ENCODE measurements at places on chromosomes 7 and 10.

DNA sequence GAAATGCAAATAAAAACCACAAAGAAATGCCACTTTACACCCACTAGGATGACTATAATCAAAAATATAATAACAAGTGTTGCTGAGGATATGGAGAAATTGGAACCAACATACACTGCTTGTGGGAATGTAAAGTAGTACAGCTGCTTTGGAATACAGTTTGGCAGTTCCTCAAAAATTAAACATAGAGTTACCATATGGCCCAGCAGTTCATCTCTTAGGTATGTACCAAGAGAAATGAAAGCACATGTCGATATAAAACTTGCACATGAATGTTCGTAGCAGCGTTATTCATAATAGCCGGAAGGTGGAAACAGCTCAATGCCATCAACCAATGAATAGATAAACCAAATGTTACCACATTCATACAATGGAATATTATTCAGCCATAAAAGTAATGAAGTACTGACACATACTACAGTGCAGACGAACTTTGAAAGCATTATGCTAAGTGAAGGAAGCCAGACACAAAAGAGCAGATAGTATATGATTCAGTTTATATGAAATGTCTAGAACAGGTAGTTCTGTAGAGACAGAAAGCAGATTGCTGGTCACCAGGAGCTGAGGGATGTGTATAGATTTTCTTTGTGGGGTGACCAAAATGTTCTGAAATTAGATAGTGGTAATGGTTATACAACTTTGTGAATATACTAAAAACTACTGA is 12.4 kb downstream of the BCAP29 start:
- no peak for DNase-seq

GRCh38 chr7:135772639-135773222 is 24.1 kb upstream of the FAM180A start:
- DNase-seq, result no peak

DNA sequence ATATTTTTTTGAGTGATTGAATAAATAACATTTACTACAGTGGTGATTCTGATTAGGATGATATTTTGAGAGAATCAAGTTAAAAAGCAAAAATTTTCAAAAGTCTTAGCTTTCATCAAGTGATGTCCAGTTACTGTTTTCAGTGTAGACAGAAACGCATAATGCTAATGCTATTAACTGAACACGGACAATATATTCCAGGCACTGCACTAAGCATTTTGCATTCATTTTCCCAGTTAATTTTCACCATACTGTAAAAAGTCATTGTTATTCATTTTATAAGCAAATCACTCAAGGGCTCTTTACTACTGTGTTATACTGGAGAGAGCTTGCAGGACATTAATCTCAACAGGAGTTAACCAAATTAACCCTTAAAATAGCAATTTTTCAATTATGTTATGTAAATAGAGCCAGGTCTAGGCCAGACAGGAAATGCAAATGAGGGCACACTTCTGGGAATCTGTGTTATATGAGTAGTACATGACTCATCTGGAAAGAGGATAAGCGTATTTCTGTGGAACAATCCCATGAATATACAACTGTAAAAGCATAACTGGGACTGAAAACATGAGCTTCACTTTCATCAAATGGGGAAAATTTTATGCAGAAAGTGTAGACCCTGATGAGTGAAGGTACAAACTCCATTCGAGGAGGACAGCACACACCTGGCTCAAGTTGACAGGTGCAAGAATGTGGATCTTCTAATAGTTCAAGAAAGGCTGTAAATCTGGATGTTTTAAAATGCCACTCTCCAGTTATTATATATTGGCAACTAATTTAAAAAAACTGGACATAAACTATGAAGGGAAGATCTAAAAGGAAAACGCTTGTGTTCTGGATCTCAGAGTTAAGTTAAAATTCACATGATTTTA is 75.4 kb downstream of the ANK3 start:
- DNase-seq, result no peak

DNA sequence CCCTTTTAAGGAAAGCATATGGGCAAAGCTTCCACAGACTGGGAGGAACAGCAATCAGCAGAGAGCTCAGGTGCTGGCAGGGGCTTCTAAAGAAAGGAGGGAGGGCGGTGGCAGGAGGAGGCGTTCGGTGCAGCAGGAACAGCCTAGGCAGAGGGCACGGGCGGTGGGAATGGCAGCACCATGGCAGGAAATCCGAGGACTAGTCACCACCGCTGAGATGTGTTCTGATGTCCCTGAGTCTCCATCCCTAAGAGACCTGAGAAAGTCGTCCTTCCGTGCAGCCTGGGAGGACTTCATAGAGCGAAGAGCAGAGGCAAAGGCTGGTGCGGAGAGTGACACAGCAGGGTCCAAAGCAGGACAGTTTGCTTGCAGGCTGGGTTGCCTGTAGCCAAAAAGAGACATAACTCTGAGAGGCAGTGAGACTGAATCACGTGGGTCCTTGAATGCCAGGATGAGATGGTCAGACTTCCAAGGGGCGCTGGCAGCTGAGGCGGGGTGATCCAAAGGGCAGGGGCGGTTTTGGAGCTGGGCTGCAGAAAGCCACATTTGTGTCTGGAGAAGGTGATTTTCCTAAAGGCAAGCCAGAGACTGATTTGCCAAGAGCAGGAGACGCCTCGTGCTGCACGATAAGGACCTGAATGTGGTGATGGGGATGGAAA is 35.8 kb upstream of the GRID1 start:
- no peak for DNase-seq

DNA sequence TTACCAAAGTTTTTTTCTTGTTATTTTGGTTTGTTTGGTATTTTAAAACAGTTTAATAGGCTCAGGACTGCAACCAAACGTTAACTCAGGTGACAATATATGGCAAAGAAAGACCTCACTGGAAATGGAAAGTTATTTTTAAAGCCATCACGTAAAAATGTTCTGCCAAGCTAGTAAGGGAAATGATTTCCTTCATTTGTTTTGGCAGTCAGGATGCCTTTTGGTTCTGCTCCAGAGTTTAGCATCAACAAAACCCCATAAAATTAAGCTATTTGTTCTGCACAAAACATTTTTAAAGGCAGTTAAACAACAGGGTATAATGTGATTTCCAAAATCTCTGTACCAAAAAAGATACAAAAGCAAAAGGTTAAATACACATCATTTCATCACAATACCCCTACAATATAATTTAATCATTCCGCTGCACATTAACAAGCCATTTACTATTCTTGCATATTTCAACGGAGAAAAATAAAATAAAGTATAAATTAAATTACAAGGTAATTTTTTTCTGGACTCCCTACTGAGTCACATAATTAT is 172.4 kb downstream of the SEMA3E start:
- DNase-seq, result no peak

DNA sequence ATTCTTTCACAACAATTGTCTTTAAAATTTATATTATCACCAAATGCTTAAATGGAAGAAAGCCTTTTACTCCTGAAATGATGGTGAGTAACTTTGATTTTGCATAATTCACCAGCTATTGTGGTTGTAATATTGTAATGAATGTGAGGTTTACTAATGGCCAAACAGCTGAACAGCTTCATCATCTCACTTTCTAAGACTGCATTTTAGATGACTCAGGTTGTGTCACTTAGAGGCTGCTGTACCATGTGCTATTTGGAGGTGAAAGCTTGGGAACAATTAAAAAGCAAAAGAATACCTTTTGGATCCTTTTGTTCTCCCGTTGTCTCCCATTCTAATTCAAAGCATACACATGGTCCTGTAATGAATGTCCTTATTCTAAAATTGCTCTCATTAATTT is 604.0 kb upstream of the PFKP start:
- no peak for DNase-seq

- DNase-seq, result no peak
Observed at GRCh38 chr10:50988792-50989191, 85.5 kb upstream of the PRKG1 start.

DNA sequence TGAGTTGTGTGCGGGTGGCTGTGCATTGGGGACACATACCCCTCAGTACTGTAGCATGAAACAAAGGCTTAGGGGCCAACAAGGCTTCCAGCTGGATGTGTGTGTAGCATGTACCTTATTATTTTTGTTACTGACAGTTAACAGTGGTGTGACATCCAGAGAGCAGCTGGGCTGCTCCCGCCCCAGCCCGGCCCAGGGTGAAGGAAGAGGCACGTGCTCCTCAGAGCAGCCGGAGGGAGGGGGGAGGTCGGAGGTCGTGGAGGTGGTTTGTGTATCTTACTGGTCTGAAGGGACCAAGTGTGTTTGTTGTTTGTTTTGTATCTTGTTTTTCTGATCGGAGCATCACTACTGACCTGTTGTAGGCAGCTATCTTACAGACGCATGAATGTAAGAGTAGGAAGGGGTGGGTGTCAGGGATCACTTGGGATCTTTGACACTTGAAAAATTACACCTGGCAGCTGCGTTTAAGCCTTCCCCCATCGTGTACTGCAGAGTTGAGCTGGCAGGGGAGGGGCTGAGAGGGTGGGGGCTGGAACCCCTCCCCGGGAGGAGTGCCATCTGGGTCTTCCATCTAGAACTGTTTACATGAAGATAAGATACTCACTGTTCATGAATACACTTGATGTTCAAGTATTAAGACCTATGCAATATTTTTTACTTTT is 1.8 kb downstream of the DDIT4 start:
- DNase-seq, result no peak

DNA sequence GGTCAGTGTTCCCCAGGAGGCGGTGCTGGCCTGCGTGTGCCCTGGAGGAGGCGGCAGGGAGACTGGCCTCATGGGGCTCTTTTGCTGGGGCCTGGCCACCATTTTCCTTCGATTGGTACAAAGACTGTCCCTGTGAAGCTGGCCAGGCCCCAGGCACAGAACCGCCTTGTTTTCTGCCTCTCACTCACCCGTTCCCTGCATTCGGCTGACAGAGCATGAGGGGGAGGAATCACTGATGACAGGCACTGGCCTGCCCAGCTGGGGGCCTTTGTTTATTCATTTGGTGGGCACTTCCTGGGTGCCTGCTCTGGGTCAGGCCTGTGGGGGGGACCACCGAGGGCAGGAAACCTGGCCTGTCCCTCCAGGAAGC is 139.2 kb downstream of the FAM53B start:
- no peak for DNase-seq

DNA sequence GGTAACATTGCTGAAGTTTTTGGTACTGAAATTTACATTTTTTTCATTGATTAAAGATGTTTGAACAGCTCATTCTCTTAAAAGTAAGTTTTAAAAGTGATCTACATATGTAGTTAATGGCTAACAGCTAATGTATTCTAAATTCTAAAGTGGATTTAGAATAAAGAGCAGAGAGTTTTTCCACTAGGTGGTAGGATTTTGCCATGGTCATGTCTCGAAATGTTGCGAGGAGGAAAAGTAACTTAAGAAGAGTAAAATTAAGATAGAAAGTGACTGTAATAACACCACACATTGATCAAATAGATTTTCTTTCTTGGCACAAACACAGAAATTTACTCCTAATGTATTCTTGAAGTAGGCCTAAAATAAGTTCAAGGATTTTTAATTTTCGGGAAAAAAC is 19.8 kb downstream of the LSMEM1 start:
- no peak for DNase-seq

DNA sequence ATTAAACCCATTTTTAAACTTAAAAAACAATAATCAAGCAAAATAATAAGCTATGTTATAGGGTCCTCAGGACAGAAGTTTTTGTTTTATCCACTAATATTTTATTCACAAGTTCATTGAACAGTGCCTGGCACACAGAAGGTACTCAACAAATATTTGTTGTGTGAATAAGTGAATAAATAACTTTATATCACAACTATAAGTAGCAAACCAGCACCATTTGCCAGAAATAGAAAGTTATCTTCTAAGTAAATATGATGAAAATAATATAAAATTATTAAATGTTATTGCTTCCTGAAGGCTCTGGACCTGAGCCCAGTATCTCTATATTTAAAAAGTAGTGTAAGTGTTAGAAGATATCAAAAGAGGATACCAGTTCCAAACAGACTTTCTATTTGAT is 29.1 kb upstream of the SEPTIN7 start:
- no peak for DNase-seq

- no peak for DNase-seq
Observed at GRCh38 chr7:55110282-55110992, 91.6 kb downstream of the EGFR start.

- DNase-seq, result no peak
Observed at GRCh38 chr7:83952236-83952635, 242.4 kb downstream of the SEMA3A start.

DNA sequence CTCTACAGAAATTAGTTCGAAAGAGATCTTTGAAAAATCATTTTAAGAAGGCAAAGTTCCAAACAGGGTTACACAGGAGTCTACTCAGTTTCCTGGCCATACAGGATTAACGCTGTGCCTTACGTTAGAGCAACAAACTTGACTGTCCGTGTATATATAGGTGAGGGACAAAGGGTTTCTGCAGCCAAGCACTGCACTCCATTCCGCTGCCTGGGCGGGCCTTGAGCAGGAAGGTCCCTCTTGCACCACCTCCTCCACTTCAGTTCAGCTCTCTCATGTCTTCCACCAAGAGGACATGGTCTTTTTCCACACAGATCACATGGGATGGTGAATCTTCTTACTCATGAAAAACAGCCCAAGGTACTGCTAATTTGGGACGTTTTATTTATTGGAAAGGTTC is 43.2 kb downstream of the MCMBP start:
- no peak for DNase-seq

GRCh38 chr7:27616914-27617548 is 45.7 kb downstream of the HIBADH start:
- DNase-seq, result no peak
